Esophagus squamous epithelium (tissue), 5 donors: ENCODE measurements at places on chromosomes 3 and 15.
A peak's percentile ranks its signal among the peaks of the same experiment; 100 is the strongest.

- no peaks in the 10 kb centered on the region for H3K27me3 ChIP-seq
- no peak overlapping the region for H3K27ac ChIP-seq
- H3K36me3 ChIP-seq: no peaks in the 10 kb centered on the region
- no peaks in the 10 kb centered on the region for H3K4me1 ChIP-seq
- no peak overlapping the region for H3K4me3 ChIP-seq
Measured at GRCh38 chr3:76487446-76487845, 552.5 kb upstream of the ROBO2 start.

GRCh38 chr3:40363674-40364073, 23.3 kb upstream of the ENTPD3 start:
- H3K27ac ChIP-seq: no peak overlapping the region
- H3K4me1 ChIP-seq: peaks cover 8% of the 10 kb centered on the region
- no peak overlapping the region for H3K4me3 ChIP-seq
- H3K27me3 ChIP-seq: no peaks in the 10 kb centered on the region
- no peak for DNase-seq

- no peaks in the 10 kb centered on the region for H3K4me1 ChIP-seq
- H3K27me3 ChIP-seq: no peaks in the 10 kb centered on the region
- DNase-seq: no peak
- no peak overlapping the region for H3K4me3 ChIP-seq
- no peaks in the 10 kb centered on the region for H3K36me3 ChIP-seq
Measured at GRCh38 chr3:117927825-117928224, 1106.8 kb downstream of the IGSF11 start.

- H3K27ac ChIP-seq: no peak overlapping the region
- DNase-seq: no peak
- no peaks in the 10 kb centered on the region for H3K27me3 ChIP-seq
- H3K36me3 ChIP-seq: no peaks in the 10 kb centered on the region
- no peaks in the 10 kb centered on the region for H3K4me1 ChIP-seq
Measured at GRCh38 chr3:127365163-127365798, 77.4 kb upstream of the PRR20G start.

GRCh38 chr15:66224946-66225345, 28.6 kb downstream of the MEGF11 start:
- no peaks in the 10 kb centered on the region for H3K4me1 ChIP-seq
- DNase-seq: no peak
- no peaks in the 10 kb centered on the region for H3K36me3 ChIP-seq
- no peak overlapping the region for H3K4me3 ChIP-seq
- no peak overlapping the region for H3K27ac ChIP-seq

GRCh38 chr3:13348661-13349396, 71.3 kb downstream of the NUP210 start:
- peaks cover 56% of the 10 kb centered on the region for H3K36me3 ChIP-seq
- H3K27me3 ChIP-seq: no peaks in the 10 kb centered on the region
- no peaks in the 10 kb centered on the region for H3K4me1 ChIP-seq
- no peak overlapping the region for H3K27ac ChIP-seq

DNA sequence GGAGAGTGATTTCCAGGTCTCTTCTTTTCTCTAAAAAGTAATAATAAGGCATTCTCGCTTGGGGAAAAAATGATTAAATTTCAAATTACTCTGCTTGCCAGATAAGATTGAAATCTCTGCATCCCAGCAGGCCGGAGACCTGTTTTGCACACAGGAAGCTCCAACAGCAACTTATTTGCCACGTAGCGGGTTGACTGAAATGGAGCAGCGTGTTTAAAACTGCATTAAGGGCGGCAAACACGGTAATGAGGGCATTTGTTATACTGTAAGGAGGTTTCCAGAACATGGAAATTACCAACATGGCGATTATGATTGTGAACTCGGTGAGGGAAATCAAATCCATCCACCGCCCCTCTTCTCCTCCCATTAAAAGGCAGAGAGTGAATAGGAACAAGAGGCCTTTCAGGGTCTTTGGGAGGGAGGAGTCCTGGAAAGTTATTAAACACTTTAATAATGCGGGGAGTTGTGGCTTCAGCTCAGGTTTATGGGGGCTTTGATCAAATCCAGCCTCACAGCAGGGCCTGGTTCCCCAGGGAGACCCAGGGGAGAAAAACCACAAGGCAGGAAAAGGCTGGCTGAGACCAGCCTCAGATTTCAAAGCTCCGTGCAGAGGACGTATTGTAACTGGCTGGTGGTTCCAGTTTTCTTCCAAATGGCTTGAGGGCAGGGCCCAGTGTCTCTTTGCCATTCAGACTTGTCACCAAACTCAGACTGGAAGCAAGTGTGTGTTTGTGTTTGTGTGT, 242.3 kb downstream of the TLE3 start:
- no peaks in the 10 kb centered on the region for H3K36me3 ChIP-seq
- no peak for DNase-seq
- no peak overlapping the region for H3K27ac ChIP-seq

DNA sequence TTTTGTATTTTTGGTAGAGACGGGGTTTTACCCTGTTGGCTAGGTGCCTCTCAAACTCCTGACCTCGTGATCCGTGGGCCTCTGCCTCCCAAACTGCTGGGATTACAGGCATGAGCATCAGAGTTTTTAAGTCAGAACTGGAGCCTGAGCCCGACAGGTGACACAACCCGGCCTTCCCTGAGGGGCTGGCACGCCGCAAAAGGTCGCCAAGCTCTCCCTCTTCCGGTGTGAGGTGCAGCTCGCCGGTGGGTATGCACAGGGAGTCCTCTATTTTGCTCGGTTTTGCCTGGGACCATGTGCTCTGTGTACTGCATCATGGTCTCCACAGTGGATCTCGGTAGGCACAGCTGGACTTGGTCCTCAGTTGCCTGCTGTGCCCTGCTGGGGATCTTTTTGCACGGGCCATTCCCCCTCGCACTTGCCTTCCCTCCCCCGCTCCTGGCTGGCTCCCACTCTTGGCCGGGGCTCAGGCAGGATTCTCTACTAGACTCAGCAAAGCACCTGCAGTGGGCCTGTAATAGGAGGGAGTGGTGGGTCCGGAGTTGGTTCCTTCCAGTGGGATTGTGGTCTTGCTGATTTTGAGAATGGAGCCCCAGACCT, 101.2 kb upstream of the KLF13 start:
- peaks cover 14% of the 10 kb centered on the region for H3K4me1 ChIP-seq
- H3K27me3 ChIP-seq: no peaks in the 10 kb centered on the region
- H3K4me3 ChIP-seq: no peak overlapping the region

- no peak for DNase-seq
- H3K27me3 ChIP-seq: no peaks in the 10 kb centered on the region
- no peaks in the 10 kb centered on the region for H3K36me3 ChIP-seq
- no peak overlapping the region for H3K4me3 ChIP-seq
- H3K4me1 ChIP-seq: no peaks in the 10 kb centered on the region
Measured at GRCh38 chr15:101156061-101156460, 95.8 kb downstream of the CHSY1 start.

GRCh38 chr3:177596816-177597271, 399.6 kb upstream of the TBL1XR1 start:
- peak overlapping the region; percentile 79 for H3K27ac ChIP-seq
- H3K27me3 ChIP-seq: no peaks in the 10 kb centered on the region
- peaks cover 79% of the 10 kb centered on the region for H3K4me1 ChIP-seq
- no peak for DNase-seq

DNA sequence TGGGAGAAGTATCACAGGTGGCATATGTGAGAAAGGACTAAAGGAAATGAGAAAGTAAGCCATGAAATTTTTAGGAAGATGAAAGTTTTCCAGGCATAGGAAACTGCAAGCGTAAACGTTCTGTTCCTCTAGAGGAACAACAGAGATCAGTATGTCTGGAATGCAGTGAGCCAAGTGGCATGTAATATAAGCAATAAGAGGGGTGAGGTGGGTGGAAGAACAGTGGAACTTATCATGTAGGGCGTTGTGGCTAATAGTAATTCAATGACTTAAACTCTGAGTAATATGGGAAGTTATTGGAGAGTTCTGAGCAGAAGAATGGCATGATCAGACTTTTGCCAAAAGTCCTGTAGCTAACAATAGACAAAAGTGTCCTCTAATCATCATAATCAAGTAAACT, 902.9 kb downstream of the EPHA3 start:
- H3K27me3 ChIP-seq: no peaks in the 10 kb centered on the region
- no peak overlapping the region for H3K27ac ChIP-seq
- no peak overlapping the region for H3K4me3 ChIP-seq
- H3K36me3 ChIP-seq: no peaks in the 10 kb centered on the region
- DNase-seq: no peak

DNA sequence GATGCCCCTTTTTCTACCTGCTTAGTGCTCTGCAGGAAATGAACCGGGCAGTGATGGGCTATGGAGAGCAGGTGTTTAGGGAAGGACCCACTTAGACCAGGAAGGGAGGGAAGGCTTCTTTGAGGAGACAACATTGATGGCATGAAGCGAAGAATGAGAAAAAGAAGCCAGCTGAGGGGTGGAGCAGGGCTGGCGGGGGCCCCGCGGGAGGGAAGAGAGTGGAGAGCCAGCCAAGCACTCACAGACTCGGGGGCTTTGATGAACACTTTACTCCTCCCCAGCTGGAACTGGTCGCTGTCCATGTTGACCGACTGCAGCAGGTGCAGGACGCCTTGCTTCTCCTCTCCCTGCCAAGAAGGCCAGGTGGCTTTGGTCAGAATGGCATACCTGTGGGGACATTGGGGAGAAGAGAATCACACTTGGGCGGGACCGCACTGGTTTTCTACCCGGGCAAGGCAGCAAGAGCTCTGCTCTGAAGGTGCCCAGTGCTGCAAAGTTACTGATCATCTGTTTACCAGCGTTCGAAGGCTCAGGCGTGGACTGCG, 28.4 kb upstream of the LDHAL6B start:
- DNase-seq: no peak
- H3K27me3 ChIP-seq: no peaks in the 10 kb centered on the region
- H3K27ac ChIP-seq: peak overlapping the region; percentile 74
- no peak overlapping the region for H3K4me3 ChIP-seq
- peaks cover 20% of the 10 kb centered on the region for H3K4me1 ChIP-seq

GRCh38 chr3:124652009-124652408, 78.2 kb upstream of the UMPS start:
- no peak overlapping the region for H3K4me3 ChIP-seq
- no peak for DNase-seq
- peaks cover 64% of the 10 kb centered on the region for H3K36me3 ChIP-seq
- no peaks in the 10 kb centered on the region for H3K27me3 ChIP-seq
- H3K27ac ChIP-seq: no peak overlapping the region

DNA sequence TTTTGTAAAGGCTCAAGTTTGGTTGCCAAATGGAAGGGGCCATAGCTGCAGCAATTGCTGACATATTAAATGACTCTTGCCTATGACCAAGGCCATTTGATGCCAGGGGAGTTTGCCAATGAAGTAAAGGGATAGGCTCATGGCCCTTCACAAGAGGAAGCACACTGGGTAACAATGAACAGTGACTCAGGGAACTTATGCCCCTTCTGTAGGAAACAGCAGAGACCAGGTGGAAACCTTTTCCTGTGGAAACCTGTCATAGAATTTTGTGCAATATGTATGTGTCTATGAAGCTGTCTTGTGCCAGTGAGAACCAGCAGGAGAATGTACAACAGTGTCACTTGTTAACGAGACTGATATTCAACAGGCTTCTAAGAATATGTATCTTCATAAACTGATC, 25.4 kb upstream of the AVEN start:
- H3K4me3 ChIP-seq: no peak overlapping the region
- no peak overlapping the region for H3K27ac ChIP-seq
- H3K27me3 ChIP-seq: no peaks in the 10 kb centered on the region
- no peaks in the 10 kb centered on the region for H3K4me1 ChIP-seq
- no peaks in the 10 kb centered on the region for H3K36me3 ChIP-seq
- DNase-seq: no peak
